GM04504 (cell line): ENCODE measurements at places on chromosomes 7 and 10.
A peak's percentile ranks its signal among the peaks of the same experiment; 100 is the strongest.

GRCh38 chr10:113995201-113995600 is 48.5 kb upstream of the ADRB1 start:
- DNase-seq: no peak

DNA sequence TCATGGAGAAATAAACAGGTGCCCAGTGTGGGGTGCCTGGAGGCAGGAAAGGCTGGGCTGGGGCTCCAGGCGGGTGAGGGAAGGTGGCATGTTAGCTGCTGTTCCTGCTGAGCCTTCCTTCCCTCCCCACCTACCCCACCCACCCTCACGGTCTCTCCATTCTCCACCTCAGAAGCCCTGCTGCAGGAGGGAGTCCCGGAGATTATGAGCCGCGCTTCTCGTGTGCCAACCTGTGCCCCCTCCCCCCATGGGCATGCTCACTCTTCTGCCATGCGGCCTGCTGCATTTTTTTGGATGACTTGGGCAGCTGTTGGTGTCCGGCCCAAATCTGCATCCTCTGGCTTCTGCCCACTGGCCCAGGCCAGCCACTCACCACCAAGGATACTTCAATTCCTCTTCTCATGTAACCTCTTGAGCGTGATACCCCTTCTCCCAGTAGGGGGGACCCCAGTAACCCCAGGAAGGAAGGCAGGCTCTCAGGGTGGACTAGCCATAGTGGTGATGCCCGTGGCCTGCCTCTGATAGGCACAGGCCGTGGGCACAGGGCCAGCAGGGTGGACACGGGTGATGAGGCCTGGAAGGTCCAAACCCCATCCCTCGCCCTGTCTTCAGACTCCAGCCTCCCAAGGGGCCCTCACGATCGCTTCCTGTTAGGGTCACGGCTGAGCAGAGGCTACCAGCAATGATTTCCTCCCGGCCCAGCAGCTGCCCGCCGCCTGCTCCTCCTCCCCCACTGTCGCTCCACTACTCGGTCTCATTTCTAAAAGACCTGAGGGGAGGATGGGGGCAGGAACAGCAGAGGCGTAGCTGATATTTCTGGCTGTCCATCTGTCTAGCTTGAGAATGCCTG is 27.8 kb downstream of the UNC5B start:
- DNase-seq: no peak

- DNase-seq: no peak
These were observed 536.5 kb upstream of the MGMT start for GRCh38 chr10:128930515-128930914.

- DNase-seq: no peak
These were observed 516.6 kb upstream of the SEMA3D start for GRCh38 chr7:85703251-85704010.

DNA sequence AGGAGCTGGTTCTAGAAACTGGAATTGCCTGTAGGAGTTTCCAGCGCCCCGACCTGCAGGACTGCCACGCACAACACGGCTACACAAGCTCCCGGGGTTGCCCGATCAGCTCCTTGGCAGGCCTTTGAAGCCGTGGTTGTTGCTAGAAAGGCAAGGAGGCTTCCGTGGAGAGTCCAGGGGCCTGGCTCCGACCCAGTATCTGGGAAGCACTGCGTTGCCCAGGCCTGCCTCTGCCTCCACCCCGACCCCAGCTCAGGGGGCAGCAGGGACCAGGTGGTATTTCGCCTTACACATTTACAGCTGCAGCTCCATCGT is 54.4 kb downstream of the PROSER2 start:
- DNase-seq: no peak

GRCh38 chr10:94239696-94240095 is 123.0 kb downstream of the NOC3L start:
- DNase-seq: no peak

GRCh38 chr10:89003344-89003743 is 12.7 kb downstream of the FAS start:
- DNase-seq: no peak

DNA sequence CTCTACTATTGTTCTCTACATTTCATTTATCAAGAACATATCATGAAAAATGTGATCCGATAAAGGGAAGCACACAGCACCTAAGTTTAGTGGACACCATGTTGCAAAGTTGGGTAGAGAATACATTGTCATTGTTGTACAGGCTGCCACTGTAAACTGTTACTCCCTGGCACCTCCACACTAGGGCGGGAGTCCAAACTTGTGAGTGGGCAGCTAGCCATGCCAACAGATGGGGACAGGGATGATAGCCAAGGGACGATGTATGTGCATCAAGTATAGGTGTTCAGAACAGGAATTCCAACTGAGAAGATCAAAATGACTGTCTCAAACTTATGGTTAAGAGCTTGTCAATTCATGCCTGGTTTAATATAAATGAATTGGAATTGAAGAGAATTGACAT is 31.1 kb upstream of the COMMD3 start:
- DNase-seq: no peak

- DNase-seq: no peak
These were observed 50.3 kb upstream of the SDK1 start for GRCh38 chr7:3250725-3251124.

DNA sequence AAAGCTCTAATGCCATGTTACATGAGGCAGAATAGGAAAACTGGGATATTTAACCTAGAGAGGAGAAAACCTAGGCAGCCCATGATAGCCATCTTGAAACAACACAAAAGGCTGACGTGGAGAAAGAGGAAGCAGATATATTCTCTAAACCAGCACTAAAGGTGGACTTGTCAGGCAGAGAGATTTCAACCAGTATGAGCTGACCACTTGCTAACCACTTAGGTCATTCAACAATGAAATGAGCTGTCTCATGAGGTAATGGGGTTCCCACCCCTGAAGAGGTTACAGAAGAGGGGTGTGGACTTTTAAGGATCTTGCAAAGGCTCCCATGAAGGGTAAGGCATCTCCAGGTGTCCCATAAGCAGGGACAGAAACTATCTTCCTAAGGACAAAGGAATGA is 26.8 kb upstream of the EGR2 start:
- no peak for DNase-seq

DNA sequence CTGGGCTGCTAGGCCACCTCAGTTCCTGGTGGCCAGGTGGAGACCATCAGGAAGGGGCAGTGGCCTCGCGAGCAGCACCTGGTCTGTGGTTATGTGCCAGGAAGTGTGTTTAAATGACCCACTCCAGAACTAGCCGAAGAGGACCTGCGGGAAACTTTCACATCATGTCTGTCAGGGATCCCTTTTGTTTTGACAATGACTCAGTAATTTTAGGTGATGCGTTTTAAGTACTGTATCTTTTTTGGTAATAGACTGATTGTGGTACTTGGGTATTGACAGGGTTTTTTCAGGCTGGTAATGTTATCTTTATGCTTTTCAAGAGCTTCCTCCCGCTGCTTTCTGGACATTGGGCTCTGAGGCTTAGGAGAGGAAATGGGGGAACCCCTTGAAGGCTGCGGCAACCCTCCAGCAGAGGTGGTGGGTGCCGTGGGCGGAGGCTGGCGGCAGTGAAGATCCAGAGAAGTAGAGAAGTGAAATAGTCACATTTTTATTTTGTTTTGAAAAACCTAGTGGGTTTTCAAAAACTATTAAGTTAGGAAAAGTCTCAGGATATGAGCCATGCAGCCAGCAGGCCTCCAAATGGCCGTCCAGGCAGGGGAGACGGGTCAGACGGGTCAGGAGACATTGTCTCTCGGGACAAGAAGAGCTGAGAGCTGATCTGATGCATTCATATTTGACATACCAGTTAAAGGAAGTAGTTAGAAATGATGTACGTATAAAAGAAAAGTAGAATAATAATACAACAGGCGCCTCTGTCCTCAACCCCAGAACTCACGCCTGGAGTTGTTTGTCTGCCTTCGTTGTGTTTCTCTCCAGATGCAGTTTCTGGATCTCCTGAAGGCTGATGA is 27.7 kb downstream of the PPP2R2D start:
- no peak for DNase-seq

- DNase-seq: no peak
These were observed 28.1 kb downstream of the DLG5 start for GRCh38 chr10:77898323-77899079.

GRCh38 chr7:14821757-14822480 is 80.6 kb downstream of the DGKB start:
- DNase-seq: peak; percentile 56

DNA sequence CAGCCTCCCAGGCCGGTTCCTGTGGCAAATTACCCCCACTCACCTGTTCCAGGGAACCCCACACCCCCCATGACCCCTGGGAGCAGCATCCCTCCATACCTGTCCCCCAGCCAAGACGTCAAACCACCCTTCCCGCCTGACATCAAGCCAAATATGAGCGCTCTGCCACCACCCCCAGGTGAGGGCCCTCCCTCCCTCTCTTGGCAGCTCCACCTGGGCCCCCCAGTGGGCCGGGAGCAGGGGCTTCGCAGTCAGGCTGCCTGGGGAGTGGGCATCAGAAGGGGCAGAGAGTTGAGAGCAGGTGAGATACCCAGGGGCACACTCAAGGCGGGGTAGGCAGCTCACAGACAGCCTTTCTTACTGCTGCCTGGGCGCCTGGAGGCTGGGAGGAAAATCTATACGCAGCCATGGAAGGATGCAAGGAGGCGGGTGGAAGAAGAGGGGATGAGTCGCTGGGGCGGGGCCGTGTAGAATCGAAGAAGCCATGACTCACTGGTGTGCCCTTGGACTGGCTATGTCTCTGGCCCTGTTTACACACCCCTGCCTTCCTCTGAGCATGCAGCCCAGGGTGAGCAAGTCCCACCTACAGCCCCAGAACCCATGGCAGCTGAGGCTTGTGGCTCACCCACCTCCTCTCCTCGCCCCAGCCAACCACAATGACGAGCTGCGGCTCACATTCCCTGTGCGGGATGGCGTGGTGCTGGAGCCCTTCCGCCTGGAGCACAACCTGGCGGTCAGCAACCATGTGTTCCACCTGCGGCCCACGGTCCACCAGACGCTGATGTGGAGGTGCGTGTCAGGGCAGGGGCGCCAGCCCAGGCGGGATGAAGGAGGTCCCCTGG is 48.6 kb upstream of the PPIF start:
- peak; percentile 86 for DNase-seq

DNA sequence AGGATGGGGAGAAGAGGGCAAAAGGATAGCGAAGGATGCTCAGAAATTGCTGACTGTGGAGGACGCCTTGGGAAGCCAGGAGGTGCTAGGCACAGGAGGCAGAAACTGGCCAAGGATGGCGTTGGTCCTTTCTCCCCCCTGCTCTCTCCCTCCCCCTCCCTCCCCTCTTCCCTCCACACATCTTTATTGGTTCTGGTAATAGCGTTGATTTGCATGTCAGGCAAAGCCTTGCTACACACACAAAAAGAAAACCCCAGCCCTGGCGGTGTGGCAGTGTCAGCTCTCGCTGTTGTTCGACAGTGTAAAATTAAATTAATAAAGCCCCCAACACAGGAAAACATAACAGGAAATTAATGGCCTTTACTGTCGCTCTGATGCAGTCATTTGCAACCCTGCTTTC is 47.2 kb downstream of the PAX2 start:
- DNase-seq: no peak

GRCh38 chr7:116162992-116163391 is 47.3 kb upstream of the TES start:
- DNase-seq: no peak

GRCh38 chr10:103145860-103146466 is 47.1 kb downstream of the NT5C2 start:
- DNase-seq: peak; percentile 80

GRCh38 chr10:96325719-96326373 is 21.6 kb downstream of the DNTT start:
- no peak for DNase-seq

DNA sequence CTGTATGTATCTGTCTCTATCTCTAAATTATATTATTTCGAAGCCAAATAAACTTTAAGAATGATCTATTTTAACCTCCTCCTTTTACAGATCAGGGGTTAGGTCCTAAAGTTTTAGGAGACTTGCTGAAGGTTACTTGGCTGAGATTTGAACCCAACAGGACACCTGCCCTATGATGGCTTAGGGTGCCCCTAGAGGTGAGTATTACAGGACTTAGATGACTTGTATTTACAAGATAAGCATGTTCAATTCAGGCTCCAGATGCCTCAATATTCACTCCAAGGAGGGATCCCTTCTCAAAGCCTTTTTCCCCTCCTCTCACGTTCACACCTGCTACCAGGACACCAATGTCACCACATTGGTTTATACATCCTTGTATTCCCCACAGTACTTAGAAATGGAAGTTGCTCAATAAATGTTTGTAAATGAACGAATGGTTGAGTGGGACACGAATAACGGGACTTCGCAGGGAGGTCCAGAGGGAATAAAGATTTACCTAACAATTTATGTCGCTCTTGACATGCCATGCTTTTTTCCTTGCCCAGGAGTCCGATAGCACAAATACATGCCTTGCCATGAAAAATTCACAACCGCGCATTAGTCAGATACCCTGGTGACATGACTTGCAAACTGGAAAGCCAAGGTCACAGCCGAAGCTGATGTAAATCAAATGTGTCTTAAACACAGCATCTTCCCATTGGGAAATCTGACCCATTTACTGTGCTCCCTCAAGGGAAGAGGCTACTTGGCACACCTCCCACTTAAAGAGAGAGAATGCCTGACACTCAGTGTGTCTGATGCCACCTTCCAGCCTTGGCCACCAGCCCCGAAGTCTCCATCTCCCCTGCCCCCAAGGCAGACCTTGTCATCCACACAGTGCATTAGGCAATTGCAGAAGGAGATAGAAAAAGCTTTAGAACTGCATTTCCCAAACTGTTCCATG is 872.2 kb upstream of the AUTS2 start:
- DNase-seq: no peak

DNA sequence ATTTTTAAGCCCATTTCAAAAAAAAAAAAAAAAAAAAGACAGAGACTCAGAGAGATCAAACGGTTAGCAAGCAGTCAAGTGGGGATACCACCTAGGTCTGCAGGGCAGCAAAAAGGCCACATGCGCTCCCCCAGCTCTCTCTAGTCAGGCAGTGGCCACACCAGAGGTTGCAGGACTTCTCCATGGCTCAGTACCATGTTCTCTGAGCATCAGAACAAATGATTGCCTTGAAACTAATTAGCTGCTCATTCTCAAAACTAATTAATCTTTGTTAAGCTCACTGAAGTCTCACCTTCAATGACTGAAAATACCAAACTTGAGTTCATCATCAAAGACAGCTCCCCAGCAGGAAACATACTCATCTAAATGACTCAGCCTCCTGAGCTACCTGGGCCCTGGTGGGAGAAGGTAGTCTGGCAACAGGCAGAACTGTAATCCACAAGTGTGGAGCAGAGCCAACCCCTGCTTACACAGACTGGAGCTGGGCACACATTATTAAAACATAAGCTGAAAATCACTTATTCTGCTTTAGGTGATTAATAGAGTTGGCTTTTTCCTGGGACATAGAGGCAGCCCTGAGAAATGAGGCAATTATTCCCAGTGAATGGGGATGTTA is 319.6 kb downstream of the GRID1 start:
- DNase-seq: no peak

DNA sequence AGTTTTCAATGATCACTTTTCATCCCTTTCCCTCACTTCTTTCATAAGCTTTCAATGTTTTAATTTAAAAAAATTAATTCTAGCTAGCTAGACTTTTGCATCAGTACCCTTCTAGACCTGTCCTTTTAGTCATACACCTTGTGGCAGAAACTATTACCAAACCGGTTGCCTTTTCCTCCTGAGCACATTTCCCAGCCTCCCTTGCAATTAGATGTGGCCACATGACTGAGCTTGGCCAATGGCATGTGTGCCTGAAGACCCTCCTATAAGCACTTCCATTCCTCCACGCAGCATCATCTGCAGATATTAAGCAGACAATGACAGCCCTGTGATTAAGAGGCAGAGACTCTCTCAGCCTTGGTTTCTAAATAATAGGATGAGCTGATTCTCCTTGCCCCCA is 12.3 kb downstream of the DKK1 start:
- DNase-seq: no peak
